ENCODE measurements at places on chromosomes 1 and 21.

- no peak for DNase-seq
Measured at GRCh38 chr1:173405834-173406233, 71.3 kb upstream of the PRDX6 start.

DNA sequence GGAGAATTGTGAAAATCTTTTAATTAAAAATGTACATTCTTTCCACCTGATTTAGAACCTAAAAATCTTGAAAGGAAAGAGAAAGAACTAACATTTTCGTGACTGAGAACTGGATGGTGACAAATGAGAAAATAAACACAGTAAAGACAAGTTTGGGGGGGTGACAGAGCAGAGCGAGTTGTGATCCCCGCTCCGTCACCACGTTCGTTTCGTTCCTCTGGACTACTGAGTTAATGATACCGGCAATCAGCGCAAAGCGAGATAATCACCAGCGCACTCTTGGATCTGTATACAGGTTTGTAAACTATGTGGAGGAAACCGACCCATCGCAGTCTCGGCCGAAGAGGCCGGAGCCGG, 31.2 kb upstream of the CFAP126 start:
- no peak for DNase-seq

DNA sequence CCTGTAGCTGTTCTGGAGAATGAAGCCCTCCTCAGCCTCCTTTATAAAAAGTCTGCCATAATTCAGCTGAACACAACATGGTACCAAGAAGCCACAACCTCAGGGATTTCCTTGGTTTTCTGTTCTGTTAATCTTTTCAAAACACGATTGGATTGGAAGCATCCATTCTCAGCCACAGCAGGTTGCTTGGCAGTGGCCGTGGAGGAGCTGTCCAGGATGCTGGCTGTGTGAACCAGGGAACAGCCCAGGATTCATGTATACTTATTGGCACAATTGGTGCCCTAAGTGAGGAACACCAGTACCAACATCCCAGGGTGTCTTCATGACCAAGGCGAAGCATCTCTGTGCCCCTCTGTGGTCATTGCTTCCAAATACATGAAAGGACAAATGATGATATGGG, 393.5 kb downstream of the CAMTA1 start:
- no peak for DNase-seq

GRCh38 chr1:890661-891060, 33.1 kb upstream of the SAMD11 start:
- DNase-seq = no peak

DNA sequence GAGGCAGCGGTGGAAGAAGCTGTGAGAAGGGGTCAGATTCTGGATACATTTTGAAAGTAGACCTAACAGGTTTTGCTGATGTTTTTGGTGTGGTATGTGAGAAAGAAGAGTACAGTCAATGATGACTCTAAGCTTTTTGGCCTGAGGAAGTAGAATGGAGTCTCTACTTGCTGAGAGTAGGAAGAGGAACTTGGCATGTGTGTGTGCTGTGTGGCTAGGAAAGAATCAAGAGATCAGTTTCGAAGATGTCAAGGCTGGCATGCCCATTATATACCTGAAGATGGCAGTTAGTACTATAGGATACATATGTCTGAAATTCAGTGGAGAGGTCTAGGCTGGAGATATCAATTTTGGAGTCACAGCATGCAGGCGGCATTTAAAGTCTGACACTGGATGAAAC, 64.4 kb downstream of the MAB21L3 start:
- DNase-seq = no peak

GRCh38 chr1:53362270-53362669, 34.4 kb upstream of the LRP8 start:
- DNase-seq = no peak

GRCh38 chr1:11719313-11720032, 16.5 kb upstream of the AGTRAP start:
- peak; percentile 33 for DNase-seq

DNA sequence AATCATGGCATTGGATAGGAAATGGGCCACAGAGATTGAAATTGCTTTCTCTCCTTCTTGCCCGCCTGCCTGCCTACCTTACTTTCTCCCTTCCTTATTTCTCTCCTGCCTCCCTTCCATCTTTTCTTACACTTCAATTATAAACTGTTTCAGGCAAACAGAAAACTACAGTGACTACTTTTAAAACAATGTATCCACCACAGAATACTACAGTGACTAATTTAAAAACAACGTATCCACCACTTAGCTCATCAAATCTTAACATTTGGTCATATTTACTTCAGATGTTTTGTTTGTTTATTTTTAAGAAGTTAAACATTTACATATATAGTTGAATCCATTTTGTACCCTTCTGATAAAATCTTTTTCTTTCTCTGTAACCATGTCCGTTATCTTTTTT, 54.4 kb downstream of the SNRPE start:
- DNase-seq = peak; percentile 3

DNA sequence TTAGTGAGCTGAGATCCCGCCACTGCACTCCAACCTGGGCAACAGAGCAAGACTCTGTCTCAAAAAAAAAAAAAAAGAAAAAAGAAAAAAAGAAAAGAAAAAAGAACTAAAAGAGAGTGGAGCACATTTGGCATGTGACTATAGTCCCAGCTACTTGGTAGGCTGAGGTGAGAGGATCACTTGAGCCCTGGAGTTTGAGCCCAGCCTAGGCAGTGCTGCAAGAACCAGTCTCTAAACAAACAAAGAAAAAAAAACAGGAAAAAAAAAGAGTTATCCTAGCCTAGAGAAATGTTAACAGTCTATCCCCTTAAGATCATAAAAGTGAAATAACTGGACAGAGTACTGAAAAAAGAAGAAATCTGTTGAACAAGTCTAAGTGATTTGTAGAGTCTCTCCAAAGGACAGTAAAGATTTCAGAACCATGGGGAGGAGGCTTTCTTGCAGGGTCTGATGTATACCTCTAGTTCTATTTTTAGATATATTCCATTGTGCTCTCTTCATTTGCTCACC, 4.5 kb upstream of the PRDX1 start:
- no peak for DNase-seq

DNA sequence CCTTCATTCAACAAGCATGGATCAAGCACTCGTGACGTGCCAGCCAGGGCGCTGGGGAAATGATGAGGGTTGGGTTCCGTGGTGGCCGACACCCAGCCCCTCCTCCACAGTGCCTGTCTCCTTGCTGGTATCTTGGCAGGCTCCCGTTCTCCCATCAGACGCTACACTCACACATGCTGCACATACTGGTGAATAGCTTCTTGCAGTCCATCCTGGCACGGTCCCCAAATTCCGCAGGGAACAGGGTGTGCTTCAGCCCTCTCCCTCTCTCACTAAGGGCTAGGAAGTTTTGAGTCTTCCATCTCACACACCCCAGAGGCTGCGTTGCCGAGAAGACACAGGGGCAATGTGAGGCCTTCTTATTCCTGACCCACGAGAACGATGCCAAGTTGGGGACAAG, 10.1 kb upstream of the MEF2D start:
- DNase-seq = no peak

DNA sequence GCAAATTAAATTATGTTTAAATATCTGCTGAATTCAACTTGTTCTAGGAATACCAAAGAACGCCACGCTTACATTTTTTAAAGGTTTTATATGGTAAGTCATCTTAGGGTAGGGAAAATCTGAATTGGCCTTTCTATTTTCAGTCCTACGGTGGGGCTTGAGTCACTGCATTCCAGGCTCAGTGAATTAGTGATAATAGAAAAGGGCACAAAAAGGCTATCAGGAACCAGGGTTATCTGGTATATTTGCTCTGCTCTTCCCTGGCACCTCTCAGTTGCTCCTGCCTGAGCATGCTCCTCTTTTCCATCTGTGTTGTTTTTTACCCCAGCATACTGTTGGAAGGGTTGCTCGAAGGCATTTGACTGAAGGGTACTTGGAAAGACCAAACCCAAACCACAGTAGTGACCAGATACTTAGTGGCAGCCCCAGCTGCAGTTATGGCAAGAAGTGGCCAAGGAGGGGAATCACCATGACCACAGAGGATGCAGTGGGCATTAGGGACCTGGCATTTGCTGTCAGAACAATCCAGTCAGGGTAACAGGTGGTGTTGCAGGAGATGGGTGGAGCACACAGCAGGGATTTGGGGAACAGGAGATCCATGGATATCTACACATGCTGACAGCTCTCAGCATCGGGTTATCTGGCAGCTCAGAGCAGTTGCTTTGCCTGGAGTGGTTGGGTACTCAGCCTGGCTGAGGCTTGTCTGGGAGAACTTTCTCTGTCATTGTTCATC, 2.3 kb downstream of the OVAAL start:
- DNase-seq = peak; percentile 59

DNA sequence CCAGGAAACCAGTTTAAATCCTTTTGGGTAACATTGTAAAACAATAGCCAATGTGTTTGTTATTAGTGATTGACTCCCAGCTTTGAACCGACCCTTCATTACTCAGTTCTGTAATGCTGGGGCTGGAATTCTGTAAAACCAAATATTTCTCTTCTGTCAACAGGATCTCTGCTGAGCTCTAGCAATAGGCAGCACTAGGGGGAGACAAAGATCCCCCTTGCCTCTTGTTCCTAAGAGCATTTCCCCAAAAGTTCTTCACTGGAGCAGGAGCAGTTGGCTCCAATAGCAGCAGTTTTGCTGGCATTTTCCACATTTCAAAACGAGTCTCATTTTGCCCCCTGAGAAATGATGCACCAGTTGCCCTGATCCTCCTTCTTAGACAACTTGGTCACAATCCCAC, 1671.1 kb downstream of the MRPL39 start:
- no peak for DNase-seq

- DNase-seq = no peak
Measured at GRCh38 chr1:233629305-233629935, 15.5 kb downstream of the KCNK1 start.

DNA sequence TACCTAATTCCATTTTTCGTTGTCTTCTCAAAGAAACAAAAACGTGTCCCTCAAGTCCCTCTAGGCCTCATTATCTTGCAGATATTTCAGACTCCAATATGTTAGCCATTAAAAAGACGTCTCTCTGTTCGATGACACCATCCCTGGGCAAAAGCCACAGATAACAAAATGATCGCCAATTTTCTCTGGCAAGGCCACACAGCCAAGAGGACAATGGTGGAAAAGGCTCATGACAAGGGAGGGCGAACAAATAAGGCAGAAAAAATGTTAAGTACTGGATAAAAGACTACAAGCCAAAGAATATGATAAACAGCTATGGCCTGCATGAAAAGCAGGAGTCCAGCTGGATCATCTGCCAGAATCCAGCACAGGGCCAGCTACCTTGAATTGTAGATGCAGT, 82.9 kb downstream of the TBX15 start:
- no peak for DNase-seq

DNA sequence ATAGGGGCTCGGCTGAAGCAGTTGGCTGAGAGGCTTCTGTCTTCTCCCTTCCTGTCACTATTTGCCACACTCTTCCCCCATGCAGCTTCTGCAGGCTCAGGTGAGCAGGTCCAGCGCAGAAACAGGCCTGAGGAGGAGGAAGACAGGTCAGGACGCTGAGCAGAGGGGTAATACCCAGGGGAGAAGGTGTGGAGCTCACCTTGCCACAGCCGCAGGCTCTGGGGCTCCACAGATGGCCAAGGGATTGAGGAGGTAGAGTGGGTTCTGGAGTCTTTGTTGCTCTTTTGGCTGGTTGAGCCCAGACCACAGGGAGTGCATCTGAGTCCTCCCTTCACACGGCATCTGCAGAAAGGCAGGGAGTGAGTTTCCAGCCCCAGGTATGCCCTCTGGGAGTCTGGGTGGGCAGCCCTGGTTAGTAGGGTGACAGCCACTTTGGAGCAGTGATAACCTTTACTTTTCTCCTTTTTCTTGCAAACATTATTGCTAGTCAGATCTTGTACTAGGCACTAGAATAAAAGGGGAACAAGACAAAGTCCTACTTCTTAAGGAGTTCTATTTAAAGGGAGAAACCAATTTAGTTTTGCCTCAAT, 9.7 kb downstream of the EIF3I start:
- no peak for DNase-seq

DNA sequence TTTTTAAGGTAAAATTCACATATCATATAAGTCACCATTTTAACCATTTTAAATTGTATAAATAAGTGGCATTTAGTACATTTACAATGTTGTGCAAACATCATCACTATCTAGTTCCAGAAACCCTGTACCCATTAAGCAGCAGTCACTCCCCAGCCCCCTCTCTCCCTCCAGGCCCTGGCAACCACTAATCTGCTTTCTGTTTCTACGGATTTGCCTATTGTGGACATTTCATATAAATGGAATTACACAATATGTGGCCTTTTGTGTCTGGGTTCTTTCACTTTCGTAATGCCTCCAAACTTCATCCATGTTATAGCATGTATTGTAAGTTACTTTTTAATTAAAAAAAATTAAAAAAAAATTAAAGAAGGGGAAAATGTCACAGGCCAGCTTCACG, 58.0 kb upstream of the RAB3GAP2 start:
- no peak for DNase-seq

DNA sequence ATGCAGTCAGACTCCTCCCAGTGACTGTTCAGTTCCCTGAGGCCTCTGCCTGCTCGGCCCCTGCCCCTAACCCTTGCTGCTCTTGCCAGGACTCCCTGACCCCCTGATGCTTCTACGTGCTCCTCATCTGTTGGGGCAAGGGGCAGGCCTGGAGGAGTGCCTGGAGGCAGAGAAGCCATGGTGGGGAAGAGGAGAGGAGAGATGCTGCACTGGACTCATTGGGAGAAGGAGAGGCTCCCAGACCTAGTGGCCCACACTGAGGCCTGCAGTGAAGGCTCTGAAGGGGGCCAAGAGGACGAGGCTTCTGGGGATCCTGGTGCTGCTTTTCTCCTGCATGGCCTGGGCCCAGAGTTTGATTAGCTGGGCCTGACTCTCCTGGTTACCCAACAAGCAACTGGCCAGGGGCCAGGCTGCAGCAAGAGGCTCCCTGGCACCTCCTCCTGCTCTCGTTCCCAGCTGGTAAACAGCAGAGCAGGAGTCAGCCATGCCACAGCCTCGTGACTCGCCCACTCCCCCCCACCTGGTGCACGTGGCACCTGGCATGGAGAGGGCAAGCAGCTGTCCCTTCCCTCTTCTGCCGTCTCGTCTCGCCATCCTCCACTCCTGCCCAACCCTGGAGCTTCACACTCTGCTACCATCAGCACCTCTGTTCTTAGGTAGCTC, 847 bp upstream of the RORC start:
- DNase-seq = no peak

DNA sequence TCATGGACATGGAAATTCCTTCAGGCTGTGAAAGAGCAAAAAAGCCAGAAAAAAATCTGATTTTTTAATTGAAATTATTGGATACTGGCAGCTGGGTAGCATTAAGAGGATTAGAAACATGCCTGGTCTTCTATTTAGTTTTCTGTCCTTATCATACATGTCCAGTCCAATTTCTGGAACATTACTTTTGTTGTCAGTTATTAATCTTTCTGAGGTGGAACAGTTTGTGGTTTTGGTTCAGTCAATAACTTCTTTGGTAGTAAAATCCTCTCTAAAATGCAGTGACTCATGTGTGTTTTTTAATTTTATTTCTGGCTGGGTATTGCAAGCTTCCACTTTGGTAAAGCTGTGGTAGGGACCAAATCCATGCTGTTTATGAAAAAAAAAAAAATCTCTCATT, 687.0 kb upstream of the ADGRL2 start:
- peak; percentile 19 for DNase-seq
